ENCODE measurements at places on chromosomes 11 and 22.

DNA sequence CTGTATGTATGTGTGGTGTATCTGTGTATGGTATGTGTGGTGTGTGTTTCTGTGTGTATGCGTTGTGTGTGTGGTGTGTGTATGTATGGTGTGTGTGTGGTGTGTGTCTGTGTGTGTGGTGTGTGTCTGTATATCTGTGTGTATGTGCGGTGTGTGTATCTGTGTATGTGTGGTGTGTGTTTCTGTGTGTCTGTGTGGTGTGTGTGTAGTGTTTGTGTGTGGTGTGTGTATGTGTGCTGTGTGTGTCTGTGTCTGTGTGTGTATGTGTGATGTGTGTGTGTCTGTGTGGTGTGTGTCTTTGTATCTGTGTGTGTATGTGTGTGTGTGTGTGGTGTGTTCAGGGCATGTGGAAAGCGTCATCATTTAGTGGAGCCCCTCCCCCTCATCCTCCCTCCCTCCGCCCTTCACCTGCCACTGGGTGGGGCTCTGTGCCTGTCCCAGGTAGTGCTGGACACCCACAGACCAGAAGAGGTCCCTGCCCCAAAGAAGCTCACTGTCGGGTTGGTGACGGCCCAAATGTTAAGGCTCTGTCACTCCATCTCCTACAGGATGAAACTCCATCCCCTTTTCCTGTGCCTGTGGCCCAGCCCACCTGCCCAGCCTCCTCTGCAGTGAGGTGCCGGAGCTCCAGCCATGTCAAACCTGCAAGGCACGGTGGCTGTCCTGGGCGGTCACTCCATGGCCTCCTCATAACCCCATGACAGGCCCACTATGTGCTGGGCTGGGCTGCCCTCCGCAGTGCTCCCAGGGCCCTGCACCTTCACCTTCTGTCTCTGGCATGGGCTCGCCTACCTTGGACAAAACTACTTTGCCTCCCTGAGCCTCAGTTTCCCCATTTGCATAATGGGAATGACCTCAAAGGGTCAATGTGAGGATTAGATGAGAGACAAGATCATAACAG is 23.4 kb upstream of the SHISAL1 start:
- no peak for DNase-seq

DNA sequence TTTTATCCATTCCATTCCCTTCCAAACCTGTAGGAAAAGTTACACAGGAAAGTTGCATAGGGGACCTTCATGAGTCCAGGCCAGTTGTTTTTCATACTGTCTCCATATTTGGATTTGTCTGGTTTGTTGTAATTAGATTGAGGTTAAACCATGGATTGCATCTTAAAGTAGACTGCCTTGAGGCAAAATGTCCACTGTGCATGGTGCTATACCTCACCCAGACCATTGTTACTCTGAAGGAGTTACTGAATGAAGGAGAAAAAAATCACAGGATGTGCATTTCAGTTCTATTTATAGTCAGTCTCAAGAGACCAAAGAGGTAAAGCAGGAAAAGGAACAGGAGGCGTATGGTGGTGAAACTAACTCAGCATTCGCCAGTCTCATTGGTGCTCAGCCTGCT is 29.6 kb upstream of the L3MBTL2 start:
- DNase-seq: no peak

- no peak for DNase-seq
Measured at GRCh38 chr11:102422817-102423712, 29.5 kb downstream of the TMEM123 start.

- no peak for DNase-seq
Measured at GRCh38 chr11:131518305-131518838, 148.0 kb downstream of the NTM start.

DNA sequence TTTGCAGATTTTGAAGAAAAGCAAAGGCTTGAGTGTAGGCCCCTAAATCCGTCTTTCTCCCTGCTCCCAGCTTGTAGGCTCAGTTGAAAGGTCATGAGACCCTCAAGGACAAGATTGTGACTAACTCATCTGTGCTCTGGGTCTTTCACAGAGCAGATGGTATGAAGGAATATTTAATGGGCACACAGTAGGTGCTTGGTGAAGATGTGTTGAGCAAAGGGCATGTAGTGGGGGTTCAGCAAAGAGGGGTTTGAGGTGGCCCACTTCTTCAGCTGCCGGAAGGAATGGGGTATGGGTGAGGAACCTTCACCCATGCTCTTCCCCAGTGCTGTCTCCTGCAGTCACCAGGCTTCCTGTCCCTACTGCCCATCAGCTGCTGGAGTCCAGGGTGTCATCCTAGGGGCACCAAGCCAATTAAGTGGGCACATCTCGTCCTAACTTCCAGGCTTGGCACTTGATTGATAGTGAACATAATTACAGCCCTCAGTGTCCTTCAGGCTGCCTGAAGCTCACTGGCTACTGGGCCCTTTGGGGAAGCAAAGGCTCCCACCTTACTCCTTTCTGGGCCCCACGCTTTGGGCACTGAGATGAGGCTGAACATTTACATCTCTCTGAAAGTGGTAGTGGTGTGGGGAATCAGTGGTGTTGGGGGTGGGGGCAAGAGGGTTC is 15.0 kb downstream of the DGAT2 start:
- no peak for DNase-seq

GRCh38 chr11:132692891-132693290 is 839.4 kb downstream of the OPCML start:
- no peak for DNase-seq

DNA sequence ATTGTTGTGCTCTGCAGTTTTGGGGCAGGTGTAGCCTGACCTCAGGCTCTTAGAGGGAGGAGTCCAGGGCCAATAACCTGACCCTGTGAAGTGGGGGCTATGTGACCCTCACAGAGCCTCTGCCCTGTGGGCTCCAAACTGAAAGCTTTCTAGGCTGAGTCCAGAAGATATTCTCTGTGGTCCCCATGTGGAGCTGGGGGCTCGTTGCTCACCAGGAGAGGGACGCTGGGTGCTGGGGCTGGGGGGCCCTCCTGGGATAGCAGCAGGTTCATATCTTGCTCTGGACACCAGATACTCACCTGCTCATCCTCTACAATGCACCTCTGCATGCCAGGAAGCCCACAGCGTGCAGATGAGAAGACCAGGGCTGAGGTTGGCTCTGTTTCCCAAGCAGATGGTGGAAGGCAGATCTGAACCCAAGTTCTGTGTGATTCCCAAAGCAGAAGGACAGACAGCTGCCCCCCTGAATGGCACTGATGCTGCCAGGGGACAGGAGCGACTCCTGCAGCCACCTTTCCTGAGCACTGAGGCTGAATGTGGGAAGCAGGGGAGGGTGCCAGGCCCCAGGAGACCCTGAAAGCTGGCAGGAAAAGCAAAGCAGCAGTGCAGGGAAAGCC is 1022.0 kb downstream of the TBC1D22A start:
- no peak for DNase-seq

GRCh38 chr11:5300251-5300650 is 1.5 kb downstream of the OR51B4 start:
- no peak for DNase-seq

DNA sequence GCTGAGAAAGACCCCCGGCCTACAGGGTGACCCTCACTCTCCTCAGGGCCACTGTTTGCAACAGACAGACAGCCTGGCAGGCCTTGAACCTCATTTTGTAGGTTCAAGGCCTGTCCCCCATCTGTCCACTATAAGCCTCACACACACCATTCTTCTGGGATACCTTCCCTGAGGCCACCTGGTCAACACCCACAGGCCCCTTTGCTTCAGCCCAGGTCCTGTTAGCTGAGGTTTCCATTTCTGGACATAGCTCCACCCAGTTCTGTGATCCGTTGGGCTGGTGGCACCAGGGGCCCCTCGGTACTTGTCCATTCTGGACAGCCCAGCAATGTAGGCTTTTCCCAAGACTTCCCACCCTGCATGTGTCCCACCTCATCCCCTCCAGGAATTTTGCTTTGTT is 3.1 kb downstream of the MIF start:
- DNase-seq: no peak

GRCh38 chr22:43827003-43827735 is 15.1 kb upstream of the EFCAB6 start:
- DNase-seq: no peak

DNA sequence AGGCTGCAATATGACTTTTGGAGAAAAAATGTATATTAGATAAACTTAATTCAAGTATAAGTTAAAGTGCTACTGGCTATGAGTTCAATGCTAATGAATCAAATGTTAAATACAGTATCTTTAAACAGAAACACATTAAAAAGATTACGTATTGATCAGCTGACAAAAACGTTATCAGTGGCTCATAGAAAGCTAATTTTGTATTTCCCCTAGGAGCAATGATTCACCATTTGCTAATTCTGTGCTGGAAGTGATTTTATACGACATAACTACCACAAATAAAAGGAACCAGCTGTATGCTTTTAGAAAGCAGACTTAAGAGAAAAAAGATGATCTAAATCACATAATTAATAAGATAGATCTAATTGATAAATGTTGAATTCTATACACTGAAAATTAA is 43.6 kb downstream of the MRE11 start:
- no peak for DNase-seq

DNA sequence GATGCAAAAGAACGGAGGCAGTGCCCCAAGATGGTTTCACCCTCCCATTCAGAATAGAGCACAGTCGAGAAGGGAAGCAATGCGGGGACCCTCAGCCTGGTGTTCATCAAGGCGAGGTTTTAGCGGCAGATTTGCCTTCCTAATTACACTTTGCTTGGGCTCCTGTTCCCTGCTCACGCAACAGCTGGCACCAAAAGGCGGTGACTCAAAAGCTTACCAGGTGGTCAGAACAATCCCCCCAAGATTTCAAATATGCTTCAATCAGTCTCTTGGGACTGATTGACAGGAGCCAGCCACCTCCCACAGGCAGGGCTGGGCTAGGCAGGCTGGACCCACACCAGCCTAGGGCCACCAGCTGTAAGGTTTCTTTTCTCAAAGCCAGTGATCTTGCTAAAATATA is 14.2 kb downstream of the IGSF9B start:
- DNase-seq: no peak

GRCh38 chr11:18785411-18785810 is 6.2 kb downstream of the PTPN5 start:
- no peak for DNase-seq

DNA sequence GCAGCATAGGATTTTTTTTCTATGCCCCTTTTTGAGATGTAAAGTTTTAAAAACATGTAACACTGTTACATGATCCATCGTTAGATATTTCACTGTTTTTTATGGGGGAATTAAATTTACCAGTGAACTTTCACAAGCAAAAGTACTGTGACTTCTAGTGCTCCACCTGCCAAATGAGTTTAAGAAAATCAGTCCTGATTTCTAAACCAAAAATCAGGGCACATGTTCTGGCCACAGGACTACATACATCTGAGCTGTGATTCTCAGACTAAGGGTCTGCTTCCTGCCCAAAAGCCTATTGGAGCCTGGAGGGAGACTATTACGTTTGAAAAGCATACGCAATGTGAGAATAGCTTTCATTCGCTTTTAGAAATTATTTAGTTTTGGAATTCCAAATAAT is 22.5 kb downstream of the TMPRSS13 start:
- no peak for DNase-seq

DNA sequence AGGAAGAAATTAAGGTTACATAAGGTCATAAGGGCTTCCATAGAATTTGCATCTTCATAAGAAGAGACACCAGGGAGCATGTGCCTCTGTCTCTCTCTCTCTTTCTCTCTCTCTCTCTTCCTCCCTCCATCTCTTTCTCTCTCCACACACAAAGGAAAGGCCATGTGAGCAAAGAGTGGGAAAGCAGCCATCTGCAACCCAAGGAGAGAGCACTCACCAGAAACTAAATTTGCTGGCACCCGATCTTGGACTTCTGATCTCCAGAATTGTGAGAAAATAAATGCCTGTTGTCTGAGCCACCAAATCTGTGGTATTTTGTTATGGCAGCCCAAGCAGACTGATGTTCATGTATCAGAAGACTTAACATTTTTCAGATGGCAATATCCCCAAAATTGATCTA is 6.4 kb upstream of the KRTAP5-10 start:
- no peak for DNase-seq

DNA sequence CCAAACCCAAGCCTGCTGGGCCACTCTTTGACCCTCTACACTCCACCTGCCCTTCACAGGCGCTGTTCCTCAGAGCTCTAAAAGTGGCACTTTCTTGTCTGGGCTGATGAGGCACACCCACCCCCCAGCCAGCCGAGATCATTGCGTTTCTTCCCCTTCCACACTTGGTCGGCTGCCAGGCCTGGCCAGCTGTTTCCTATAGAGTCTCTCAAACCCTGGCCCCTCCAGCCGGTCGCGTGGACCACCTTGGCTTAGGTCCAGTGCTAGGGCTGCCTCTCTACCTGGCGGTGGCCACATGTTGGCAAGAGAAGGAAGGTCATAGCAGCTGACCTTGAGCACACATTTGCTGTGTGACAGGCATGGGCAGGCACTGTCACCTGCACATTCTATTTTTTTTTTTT is 60.6 kb downstream of the PPP6R2 start:
- DNase-seq: no peak

- no peak for DNase-seq
Measured at GRCh38 chr11:95659088-95659487, 130.5 kb downstream of the FAM76B start.

- DNase-seq: no peak
Measured at GRCh38 chr11:62853279-62853965, 14.0 kb upstream of the WDR74 start.

DNA sequence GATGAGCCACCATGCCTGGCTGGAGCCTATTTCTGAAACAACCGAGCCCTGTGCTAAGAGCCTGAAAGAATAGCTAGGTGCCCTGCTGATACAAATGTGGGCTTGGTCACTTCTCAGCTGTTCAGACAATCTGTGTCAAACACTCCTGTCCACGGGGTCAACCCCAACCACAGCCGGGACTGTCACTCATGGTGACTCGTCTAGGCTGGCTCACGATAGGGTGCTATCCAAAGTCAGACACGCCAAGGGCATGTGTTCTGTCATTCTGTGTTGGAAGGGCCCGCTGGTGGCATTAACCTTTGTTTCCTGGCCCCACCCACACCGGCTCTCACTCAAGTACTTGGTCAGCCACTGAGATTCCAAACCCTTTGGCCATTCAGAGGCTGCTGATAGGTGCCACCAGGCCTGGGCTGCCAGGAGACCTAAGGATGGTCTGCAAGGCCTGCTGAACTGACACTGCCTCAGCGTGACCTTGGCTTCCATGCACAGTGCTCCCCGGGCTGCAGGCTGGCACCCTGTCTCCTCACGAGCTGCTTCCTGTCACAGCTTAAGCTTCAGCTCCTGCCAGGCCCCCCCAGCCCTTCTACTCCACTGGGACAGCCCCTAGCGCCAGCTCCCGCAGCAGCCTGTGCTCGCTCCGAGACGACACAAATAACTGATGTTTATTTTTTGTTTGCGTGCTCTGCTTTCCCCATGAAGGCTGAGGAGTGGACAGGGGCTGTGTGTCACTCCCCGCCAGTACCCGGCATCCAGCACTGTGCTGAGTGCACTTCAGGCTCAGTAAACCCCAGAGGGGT is 14.2 kb upstream of the CDC42BPG start:
- no peak for DNase-seq
